ENCODE measurements at places on chromosomes 3 and 15.

DNA sequence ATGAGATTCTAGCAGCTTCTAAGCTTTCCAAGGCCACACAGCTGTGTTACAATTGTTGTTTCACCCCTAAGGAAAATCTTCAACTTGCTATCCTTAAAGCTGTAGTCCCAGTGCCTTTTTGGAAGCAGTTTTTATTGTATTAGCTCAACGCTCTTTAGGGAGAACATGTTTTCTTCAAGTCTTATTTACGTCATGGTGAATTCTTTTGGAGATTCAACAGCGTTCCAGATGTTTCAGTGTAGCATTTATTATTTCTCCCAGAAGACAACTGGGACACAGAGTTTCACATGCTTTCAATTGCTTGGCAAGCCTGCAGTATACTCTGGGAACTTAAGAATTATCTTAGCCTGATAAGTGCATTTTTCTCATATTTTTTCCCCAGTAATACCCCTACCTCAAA, 888.3 kb downstream of the PLOD2 start:
- DNase-seq = no peak

- no peak for DNase-seq
Measured at GRCh38 chr3:47643092-47643491, 64.4 kb upstream of the CSPG5 start.

GRCh38 chr3:108301695-108302404, 5.5 kb downstream of the HHLA2 start:
- DNase-seq = no peak

- DNase-seq = no peak
Measured at GRCh38 chr3:129756871-129757270, 136.6 kb downstream of the TMCC1 start.

- no peak for DNase-seq
Measured at GRCh38 chr3:95474338-95474737, 1340.1 kb upstream of the EPHA6 start.

- DNase-seq = no peak
Measured at GRCh38 chr15:38758043-38758442, 193.4 kb upstream of the RASGRP1 start.

DNA sequence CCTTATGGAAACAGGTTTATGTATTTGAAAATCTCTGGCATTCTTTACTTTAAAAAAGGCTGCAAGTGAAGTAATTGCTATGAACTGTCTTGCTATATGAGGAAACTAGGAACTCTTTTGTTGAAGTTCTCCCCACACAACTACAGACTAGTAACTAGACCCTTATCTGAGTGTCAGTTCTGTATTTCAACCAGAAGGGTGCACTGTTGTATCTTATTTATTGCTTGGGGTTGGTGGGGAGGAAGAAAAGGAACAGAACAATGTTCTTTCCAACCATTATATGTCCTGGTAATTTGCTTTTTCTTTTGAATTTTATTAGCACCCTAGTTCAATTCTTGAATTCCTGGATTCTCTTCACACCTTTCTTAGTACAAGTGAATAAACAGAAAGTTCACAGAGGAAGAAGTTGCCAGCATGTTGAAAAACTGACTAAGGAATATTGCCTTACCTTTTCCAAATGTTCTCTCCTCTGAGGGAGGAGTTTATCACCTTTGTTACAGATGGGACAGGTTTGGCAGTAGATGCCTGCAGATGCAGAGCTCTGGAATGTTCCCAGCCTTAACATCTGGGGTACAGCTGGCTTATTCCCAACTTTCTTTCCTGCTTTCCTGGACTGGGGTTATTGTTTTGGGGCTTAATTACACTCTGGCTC, 162.4 kb upstream of the CFAP20DC start:
- no peak for DNase-seq

- no peak for DNase-seq
Measured at GRCh38 chr15:81981908-81982307, 63.9 kb downstream of the MEX3B start.

Data from stimulated activated CD8-positive, alpha-beta memory T cell treated with anti-CD3 and anti-CD28 coated beads, Interleukin-4, amount 100 ng/mL, for 1 hour (primary cell).